ENCODE measurements at places on chromosomes 7 and 10.
A peak's percentile ranks its signal among the peaks of the same experiment; 100 is the strongest.

DNA sequence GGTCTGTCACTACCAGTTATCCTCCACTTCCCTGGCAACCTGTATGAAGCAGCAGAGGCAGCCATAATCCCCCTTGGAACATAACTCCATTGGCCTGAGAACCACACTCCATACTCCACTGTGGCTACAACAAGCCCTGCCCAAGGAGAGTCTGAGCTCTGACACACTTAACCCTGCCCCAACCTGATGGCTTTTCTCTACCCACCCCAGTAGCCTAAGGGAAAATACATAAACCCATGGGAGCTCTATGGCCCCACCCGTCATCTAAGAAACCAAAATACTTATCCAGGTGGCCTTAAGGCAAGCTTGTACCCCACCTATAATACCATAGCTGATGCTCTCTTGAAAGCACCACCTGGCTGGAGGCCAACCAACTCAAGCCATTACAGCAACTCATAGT lies 324.8 kb upstream of the GLI3 start:
- DNase-seq: no peak

DNA sequence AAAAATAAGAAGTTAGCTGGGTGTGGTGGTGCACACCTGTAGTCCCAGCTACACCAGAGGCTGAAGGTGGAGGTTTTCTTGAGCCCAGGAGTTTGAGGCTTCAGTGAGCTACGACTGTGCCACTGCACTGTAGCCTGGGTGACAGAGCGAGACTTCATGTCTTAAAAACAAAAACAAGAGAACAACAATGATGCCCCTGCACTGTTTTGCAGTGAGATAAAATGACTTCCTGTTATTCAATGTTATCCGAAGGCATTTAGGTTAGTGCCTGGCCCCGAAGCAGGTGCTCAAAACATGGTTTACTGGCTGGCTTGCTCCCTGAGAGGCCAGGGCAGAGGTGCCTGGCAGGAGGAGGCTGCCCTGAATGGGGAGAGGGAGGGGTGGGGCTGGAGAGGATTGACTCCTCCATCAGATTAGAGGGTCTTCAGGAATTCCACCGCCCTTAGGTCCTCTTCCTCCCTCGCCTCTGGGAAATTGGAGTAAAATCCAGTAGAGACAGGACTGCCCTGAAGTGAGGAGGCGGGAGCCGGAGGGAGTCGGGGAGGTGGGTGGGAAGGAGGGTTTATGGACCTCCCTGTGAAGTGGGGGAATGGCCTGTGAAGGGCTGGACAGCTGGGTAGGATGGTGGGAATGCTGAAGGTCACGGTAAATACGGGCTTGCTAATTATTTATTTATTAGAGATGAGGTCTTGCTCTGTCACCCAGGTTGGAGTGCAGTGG lies 6.8 kb upstream of the CLDN4 start:
- DNase-seq: no peak

GRCh38 chr7:4200546-4201094 lies 481.5 kb upstream of the FOXK1 start:
- no peak for DNase-seq

- no peak for DNase-seq
These were observed 8.8 kb upstream of the ENO4 start for GRCh38 chr10:116840389-116841075.

GRCh38 chr7:46853451-46853850 lies 728.5 kb downstream of the TNS3 start:
- DNase-seq: no peak

DNA sequence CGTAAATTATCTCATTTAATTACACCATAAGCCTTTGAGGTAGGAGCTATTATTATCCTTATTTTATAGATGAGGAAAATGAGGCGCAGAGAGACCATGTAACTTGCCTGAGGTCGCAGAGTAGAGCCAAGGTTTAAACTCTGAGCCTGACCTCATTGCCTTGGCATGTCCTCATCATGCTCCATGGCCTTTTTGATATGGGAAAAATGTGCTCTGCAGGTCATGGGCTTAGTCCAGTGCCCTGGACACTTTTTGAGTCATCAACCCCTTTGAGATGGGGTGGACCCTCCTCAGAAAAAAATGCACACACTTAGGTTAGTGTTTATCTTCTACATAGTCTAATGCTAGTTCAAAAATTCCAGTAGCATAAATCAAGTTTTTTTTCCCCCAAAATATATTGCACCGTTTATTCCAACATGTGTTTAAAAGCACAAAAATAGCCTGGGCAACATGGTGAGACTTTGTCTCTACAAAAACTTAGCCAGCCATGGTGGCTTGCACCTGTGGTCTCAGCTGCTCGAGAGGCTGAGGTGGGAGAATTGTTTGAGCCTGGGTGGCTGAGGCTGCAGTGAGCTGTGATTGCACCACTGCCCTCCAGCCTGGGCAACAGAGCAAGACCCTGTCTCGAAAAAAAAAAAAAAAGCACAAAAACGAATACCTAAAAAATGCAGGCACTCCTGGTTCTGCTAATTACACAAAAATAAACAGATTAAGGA lies 28.6 kb upstream of the TMEM178B start:
- DNase-seq: no peak

- no peak for DNase-seq
These were observed 172.1 kb downstream of the DIP2C start for GRCh38 chr10:517241-517830.

- DNase-seq: no peak
These were observed 43.1 kb upstream of the FOXK1 start for GRCh38 chr7:4638781-4639575.

GRCh38 chr7:110090110-110090820 lies 1000.7 kb upstream of the LRRN3 start:
- peak; percentile 5 for DNase-seq

Measured in COR-L47 (cell line).